AG09319 (cell line): ENCODE measurements at places on chromosomes 4 and X.

DNA sequence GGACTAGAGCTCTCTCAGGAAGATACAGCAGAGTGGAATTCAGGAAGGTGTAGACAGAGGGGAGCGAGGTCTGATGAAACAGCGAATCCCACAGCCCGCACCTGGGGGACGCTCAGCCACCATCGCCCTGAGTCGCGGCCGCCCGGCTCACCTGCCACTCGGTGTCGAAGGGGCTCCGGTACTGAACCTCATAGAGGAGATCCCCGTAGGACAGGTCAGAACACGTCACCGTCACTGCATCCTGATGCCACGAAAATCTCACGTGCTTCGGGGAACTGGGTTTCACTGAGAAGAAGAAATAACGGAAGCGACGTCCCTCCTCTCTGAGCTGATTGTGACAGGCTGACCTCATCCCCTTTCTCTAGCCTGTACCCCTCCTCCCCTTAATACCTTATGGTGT, 10.2 kb downstream of the CRLF2 start:
- no peak for DNase-seq

DNA sequence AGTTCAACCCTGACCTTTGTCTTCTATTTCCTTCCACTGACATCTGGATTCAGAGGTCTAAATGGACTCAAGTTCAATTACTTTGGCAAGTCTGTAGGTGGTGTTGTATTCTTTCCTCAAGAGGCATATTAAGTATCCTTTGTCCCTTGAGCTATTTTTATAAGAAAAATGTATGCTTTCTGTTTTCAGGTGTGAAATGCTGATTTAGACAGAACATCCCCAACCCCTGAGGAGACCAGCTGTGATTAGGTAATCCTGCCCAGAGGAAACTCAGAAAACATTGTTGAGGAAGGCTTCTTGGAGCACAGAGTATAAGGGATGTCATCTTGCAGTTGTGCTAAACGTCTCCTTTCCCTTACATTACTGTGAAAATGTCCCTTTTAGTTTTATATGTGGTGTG, 46.6 kb upstream of the EGFL6 start:
- DNase-seq = no peak

DNA sequence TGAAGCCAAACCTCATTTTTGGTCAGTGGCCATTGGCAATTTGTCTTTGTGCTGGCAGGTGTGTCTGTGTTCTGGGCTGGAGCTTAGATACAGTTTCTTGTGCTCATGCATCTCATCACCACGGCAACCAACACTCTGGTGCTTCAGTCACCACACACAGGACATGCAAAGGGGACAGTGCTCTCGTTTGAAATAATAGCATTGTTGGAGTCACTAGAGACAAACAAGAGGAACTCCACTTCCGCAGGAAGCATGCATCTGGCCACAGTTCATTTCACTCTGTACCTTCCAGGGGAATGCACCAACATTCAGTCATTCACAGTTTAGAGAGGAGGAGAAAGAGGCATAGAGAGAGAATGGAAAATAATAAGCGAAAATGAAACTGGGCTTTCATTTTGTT, 267.4 kb downstream of the ANK2 start:
- no peak for DNase-seq

DNA sequence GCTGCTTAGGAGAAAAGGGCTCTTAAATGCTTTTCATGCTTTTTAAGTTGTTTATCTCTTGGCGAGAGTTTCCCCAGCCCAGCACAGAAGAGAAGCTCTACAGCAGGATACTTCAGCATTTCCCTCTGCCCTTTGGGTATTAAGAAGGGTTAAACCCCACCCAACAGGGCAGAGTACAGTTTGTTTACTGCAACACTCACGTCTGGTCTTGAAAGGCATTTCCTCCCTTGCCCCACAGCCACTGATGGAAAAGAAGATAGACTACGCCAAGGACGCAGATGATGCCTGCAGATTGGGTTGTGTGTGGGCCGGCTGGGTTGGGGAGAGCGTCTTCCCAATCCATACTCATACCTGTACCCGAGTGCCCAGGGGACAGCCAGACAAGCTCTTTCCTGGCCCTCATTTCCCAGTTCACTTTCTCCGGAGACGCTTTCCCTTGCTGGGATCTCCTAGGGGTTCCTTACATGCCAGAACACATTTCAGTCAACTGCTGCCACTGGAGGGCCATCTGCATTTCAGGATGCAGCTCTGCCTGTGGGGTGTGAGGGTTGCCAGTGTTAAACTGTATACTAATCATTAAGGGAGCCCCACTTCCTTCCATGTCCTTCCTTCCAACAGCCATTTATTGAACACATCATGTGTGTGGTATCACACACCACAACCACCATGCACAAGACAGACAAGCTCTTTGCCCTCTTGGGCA, 96.5 kb upstream of the DHX15 start:
- DNase-seq = no peak
